CD4-positive, alpha-beta T cell treated with Interleukin-4 for 4 hours (primary cell): ENCODE measurements at places on chromosomes 5 and 9.

DNA sequence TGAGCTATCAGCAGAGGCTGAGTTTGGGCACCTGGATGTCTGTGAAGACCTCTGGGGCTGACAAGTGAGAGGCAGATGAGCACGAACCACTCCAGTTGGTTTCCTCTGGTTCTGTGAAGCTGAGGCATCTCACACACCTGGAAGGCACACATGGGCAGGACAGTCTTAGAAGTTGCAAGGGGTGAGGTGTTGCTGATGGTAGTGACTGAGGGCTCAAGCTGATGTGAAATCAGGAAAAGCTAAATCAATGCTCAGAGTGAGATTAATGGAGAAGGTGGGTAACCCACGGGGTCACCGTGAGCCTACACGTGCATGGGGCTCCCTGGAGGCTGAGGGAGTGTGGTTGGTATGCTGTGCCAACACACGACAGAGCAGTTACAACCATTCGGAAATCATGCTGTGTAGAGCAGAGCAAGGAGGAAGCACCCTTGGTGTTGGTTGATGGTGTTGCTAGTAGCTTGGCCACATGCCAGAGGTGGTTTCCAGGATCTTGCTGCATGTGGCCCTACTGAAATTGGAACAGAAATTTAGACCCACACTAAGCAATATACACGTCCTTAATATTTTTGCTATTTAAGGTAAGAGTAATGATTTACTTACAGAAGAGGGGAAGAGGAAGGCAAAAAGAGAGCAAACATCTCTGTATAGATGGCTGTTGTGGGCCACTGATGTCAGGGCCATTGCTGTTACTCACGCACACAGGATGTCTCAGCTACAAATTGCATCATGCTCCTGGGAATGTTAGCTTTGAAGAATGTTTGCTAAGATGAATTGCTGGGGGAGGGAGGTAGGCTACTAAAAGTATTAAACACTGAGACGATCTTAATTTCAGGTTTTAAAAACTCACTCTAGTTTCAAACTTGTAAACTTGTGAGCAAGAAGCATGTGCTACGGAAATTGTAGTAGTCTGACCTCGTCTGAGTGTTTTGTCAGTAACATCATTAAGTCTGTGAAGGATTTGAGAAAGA lies 170.5 kb downstream of the ARHGEF28 start:
- no peak for DNase-seq

- DNase-seq: no peak
Observed at GRCh38 chr5:95605786-95606185, 14.1 kb upstream of the GPR150 start.

- no peak for DNase-seq
Observed at GRCh38 chr9:1100201-1100600, 50.0 kb downstream of the DMRT2 start.

DNA sequence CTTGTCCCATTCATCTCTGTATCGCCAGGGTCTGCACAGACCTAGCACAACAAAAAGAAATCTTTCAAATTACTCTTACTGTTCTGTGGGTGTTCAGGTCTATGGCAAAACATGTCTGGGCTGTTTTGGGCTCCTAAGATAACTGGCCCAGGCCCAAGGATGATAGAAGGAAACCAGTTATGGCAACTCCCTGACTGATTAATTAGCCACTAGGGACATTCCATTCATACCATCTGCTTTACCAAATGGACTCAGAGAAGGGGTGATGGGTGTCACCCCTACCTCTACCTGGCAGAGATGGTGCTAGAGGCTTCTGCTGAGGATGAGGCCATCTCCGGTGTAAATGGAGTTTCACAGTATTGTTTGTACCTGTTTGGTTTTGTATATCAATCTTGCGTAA lies 1.9 kb downstream of the SLC31A2 start:
- DNase-seq: no peak

- DNase-seq: no peak
Observed at GRCh38 chr5:85441156-85441555, 1056.5 kb upstream of the EDIL3 start.

- no peak for DNase-seq
Observed at GRCh38 chr9:19551124-19551929, 142.5 kb downstream of the ACER2 start.

DNA sequence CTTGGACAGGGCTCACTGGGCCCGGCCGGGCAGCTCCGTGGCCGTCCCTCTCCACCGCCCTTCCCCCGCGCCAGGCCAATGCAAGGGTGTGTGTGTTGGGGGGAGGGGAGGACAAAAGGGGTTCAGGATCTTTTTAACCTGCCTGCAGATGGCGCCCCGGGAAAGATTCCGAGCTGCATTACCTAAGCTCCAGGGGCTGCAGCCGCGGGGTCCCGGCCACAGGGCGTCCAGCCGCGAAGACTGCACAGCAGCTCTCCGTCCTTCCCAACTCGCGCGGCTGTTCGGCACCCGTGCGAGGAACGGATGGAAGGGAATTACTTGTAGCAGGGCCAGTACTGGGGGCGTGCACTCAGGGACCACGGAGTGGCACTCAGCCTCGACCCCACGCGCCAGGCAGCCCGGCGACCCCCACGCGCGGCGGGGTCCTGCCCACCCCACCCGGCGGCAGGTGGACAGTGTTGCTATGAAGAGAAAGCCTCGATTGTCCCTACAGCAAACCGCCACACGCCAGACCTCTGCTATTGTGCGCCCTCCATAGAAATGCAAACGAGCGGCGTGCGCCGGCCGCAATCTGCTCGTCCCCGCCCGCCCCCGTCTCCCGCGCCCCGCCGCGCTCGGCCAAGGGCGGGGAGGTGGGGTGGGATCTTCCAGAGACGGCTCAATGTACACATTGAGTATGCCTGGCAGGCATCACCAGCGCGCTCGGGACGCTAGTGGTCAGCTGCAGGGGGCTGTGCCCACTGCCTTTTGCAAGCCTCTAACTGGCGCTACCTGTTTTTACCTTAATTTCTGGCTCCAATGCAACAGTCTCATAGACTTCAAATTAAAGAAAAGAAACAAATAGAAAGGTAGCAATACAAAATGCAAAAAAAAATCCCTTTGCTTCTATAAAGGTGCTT lies 796 bp upstream of the GADD45G start:
- DNase-seq: peak; percentile 32
